Fibroblast of upper back skin (primary cell): ENCODE measurements at places on chromosomes 1 and 21.

GRCh38 chr21:45543371-45543709 lies 1.1 kb upstream of the SLC19A1 start:
- no peak for DNase-seq

DNA sequence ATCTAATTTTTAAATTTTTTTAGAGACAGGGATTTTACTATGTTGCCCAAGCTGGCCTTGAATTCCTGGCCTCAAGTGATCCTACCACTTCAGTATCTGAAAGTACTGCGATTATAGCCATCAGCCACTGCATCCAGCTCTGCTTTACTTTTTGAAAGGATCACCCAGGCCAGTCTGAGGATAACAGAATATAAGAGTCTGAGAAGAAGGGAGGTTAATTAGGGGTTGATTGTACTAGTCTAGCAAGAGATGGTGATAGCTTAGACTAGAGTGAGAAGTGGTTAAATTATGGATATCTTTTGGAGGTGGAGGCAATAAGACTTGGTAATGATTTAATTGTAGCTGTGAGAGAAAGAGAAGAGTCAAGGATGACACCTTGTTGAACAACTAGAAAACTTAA lies 32.2 kb downstream of the PHACTR4 start:
- no peak for DNase-seq

DNA sequence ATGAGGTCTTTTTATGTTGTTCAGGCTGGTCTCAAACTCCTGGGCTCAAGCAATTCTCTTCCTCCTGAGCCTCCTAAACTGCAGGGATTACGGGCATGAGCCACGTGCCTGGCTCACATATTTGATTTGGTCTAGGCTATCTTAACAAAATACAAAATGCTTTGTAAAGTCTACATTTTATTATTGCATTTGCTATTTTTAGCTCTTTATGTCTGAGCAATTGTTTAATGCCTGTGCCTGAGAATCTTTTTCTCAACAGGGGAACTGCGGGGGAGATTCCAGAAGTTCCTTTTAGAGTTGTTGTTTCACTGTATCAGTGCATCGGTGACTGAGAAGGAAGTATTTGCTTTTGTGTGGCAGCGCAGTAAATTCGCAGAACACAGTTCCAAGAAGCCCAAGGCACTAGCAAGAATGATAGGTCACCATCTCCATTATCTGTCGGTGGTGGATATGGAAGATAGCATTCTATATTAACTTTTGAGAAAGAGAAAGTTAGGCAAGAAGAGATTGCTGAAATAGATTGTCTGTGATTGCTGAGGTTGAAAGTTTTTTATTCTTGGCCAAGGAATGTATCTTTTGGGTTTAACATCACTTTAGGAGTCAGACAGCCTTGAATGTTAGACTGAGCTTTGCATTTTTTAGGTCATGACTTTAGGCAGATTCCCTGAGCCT lies 167.3 kb downstream of the PDE4B start:
- DNase-seq: peak; percentile 30

DNA sequence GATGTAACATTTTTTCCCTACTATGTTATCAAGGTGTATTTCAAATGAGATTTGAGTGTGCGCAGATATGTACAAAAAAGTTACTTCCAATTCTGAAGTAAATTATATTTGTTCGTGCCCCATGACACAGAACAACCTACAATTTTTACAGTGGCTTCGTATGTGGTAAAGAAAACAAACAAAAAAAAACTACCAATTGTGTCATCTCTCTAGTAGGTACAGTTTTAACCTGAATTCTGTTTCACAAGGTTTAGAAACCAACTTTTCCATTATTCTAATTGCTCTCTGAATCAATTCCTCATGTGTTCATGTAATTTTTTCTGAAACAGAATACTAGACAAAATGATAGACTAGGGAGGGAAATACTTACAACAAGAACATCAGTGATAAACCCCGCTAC lies 7.4 kb downstream of the SCAF4 start:
- DNase-seq: no peak

DNA sequence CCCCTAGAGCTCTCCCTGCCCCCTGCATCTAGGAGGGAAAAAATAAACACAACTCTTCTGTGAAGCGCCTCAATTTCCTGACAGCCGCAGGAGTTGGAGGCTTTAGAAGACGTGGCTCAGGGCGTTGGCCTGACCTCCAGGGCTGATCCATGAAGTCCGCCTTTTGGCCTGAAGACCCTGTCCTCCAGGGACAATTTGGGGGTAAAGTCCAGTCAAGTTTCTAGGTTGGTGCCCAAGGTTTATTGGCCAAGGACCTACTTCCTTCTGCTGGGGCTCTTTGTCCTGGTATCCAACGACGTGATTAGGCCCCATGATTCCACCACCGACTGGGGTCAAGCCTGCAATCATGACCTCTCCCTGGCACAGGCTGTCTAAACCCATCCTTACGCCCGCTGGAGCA lies 54.9 kb downstream of the PTPRF start:
- no peak for DNase-seq

DNA sequence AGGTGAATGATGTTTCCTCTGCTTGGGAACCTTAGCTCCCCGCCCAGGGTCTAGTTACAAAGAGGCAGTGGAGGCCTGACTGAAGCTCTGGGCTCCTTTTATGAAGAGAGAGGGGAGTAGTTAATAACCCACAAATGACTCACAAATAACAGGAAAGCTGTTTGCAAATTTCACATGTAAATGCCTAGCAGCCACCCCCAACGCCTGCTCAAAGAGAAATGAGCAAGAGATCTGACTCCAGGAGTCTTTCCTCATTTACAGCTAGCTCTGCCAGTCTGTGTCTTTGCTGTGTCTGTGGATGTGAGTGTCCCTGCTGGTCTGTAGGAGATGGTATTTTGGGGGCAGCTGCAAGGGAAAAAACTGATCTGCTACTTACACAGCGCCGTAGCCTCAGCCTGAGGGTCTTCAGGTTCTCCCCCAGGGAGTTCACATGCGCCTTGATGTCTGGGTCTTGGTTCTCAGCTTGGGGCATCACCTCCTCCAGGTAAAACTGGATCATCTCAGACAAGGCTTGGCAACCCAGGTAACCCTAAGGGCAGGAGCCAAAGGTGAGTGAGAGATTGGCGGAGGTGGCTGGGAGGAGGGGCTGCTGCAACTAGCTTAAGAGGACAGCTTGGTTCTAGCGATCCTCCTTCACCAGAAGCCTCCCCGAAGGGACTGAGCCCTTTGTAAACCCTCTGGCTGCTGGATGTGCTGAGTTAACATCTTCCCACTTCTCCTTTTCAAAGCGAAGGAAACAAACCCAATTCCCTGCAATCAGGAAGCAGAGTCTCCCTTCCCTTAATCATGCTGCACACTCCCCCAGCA lies at the start of gene IL19:
Gene IL19 (plus strand): TSS at position 243 of the 807 bp plus-strand sequence. CDS start 65,890 bp downstream, outside the sequence.
- DNase-seq: peak; percentile 48

GRCh38 chr1:203555076-203555475 lies 61.1 kb downstream of the OPTC start:
- DNase-seq: peak; percentile 64

DNA sequence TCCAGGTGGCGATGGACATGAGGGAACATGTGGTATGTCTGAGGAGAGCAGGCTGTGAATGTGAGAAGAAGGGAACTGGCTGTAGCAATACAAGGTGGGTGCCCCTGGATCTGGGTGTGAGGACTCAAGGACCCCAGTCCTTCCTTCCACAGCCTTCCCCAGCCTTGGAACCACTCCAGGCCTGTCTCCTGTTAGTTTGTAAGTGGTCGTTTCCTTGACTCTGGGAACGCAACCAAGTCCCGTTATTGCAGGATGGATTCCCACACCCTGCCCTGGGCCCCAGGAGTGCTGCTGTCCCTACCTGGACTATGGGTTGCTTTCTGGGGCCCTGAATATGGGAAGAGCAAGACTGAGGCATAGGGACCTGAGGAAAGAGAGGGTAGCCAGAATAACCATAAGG lies 47.2 kb upstream of the VANGL1 start:
- DNase-seq: peak; percentile 8

GRCh38 chr1:229778794-229779193 lies 152.7 kb downstream of the URB2 start:
- no peak for DNase-seq

DNA sequence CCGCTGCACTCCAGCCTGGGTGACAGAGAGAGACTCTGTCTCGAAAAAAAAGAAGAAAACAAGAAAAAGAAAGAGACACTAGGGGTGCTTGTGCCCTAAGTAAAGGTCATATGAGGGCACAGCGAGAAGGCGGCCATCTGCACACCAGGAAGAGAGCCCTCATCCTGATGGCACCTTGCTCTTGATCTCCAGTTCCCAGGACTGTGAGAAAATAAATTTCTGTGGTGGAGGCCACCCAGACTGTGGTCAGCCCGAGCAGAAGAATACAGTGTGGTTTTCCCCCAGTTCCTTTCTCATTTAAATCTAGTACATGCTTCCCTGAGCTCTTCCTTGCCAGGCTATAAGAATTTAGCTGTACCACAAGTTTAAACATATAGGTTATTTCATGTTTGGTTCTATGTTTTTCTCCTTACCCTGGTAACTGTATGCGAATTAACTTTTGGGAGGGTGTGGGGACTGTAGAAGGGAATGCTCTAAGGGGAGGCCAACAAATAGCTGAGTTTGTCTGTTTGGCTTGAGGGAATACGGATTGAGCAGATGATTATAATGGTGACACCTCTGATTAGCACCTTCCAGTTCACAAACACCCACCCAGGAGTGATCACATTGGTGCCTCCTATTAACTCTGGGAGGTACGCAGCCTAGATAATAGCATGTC lies 119.6 kb upstream of the ERRFI1 start:
- DNase-seq: peak; percentile 57

- peak; percentile 88 for DNase-seq
Measured at GRCh38 chr1:54850737-54851136, 36.3 kb downstream of the DHCR24 start.

DNA sequence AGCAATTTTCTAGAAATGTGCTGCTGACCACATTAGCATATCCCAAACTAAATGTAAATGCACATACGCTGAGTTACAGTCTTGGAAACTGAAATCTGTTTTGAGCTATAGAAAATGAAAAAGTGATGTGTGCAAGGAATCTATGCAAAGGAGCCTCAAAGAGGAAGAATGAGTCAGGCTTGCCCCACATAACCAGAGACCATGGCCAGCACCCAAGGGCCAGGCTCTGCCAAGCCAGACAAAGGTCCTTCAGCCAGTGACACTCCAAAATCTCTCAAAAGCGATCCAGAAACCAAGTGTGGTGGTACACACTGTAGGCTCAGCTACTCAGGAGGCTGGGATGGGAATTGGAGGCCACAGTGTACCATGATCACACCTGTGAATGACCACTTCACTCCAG lies 195.2 kb downstream of the TOMM20 start:
- DNase-seq: peak; percentile 79

DNA sequence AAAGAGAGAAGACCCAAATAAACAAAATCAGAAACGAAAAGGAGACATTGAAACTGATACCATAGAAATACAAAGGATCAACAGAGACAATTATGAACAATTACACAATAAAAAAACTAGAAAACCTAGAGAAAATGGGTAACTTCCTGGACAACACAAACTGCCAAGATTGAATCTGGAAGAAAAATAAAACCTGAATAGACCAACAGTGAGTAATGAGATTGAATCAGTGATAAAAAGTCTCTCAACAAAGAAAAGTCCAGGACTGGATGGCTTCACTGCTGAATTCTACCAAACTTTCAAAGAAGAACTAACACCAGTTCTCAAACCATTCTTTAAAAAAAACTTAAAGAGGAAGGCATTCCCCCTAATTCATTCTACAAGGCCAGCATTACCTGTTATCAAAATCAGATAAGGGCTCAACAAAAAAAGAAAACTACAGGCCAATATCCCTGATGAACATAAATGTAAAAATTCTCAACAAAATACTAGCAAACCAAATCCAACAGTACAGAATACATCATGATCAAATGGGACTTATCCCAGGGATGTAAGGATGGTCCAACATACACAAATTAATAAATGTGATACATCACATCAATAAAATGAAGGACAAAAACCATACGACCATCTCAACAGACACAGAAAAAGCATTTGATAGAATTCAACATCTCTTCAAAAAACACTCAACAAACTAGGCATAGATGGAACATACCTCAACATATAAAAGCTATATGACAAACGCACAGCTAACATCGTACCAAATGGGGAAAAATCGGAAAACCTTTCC lies 119.9 kb downstream of the ACBD6 start:
- DNase-seq: no peak

DNA sequence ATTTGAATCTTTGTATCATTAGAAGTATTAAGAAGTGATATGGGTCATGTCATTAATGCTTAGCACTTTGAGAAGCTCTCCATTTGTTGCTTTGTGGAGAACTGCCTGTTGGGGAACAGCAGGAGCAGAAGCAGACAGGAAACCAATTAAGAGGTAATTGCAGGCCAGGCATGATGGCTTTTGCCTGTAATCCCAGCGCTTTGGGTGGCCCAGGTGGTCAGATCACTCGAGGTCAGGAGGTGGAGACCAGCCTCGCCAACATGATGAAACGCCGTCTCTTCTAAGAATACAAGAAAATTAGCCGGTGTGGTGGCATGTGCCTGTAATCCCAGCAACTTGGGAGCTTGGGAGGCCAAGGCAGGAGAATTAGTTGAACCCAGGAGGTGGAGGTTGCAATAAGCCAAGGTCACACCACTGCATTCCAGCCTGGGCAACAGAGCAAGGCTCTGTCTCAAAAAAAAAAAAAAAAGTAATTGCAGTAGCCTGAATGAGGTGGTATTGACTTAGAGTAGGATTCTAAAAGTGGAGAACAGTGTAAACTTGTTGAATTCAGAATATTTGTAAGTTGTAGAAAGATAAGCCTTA lies 57.8 kb upstream of the FASLG start:
- no peak for DNase-seq
